MM.1S (cell line): ENCODE measurements at places on chromosomes 16 and 17.

DNA sequence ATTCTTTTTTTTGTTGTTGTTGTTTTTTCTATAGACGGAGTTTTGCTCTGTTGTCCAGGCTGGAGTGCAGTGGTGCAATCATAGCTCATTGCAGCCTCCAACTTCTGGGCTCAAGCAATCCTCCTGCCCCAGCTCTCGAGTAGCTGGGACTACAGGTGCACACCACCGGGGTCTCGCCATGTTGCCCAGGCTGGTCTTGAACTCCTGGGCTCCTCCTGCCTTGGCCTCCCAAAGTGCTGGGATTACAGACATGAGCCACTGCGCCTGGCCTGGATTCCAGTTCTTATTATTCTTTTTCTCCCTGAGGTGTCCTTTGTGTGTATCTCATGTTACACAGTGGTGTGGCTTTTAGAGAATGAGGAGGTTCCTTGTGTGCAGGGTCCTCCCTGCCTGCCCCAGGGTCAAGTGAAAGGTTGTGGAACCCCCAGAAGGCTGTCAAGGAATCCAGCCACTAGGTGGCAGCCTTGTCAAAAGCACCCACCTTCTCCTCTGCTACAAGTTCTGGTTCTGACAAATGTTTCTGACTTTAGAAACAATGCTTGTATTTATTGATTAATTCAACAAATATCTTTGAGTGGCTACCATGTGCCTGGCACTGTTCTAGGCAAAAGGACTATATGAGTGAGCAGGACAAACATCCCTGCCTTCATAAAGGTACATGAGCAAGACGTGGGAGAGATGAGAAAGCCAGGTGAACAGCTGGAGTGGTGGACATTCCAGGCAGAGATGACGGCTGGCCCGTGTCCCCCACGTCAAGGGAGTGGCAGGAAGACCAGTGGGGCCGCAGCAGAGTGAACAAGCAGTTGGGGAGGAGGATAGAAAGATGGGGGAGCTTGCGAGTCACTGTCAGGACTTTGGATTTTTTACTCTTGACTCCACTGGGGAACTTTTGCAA lies 112.4 kb downstream of the SPECC1 start:
- H3K4me3 ChIP-seq = no peak overlapping the region
- peak; percentile 51 for DNase-seq
- H3K36me3 ChIP-seq = no peaks in the 10 kb centered on the region
- no peak overlapping the region for H3K27ac ChIP-seq
- no peaks in the 10 kb centered on the region for H3K4me1 ChIP-seq

DNA sequence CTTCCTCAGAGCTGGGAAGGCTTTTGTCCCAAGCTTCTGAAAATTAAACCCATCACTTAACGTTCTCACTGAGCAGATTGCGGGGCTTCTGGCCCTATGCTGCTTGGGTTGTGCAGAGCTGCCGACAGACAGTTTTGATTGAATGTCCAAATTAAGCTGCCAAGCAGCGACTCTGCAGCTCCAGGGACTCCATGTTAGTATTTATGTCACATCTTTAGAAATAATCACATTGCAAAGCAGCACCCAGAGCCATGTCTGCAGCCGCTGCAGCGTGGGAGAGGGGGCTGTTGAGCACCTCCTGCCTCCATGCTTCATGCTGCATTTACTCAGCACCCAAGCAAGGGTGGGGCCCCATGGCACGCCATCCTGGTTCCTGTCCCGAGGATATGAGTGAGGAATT lies 178.2 kb upstream of the CACNG3 start:
- H3K27ac ChIP-seq = no peak overlapping the region
- no peaks in the 10 kb centered on the region for H3K36me3 ChIP-seq
- no peaks in the 10 kb centered on the region for H3K4me1 ChIP-seq
- no peak for DNase-seq
- no peaks in the 10 kb centered on the region for H3K27me3 ChIP-seq
- no peak overlapping the region for H3K4me3 ChIP-seq

DNA sequence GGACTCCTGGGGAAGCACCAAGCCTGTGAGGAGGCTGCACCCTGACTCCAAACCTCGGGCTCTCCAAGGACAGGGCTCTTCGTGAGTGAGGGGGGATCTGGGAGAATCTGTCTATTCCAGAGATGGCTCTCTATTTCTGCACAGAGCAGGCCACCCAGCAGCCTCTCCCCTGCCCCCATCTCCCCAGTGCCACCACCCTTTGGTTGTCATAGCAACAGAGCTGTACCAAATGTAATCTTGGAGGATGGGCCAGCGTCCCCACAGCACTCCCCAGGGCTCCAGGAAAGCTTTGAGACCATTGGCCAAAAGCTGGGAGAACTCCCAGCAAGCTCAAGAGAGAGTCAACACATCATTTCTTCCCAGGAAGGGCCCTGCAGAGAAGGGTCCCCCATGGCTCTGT lies 49.3 kb downstream of the ABCC12 start:
- H3K27me3 ChIP-seq = no peaks in the 10 kb centered on the region
- no peak for DNase-seq
- H3K36me3 ChIP-seq = no peaks in the 10 kb centered on the region
- no peak overlapping the region for H3K27ac ChIP-seq

DNA sequence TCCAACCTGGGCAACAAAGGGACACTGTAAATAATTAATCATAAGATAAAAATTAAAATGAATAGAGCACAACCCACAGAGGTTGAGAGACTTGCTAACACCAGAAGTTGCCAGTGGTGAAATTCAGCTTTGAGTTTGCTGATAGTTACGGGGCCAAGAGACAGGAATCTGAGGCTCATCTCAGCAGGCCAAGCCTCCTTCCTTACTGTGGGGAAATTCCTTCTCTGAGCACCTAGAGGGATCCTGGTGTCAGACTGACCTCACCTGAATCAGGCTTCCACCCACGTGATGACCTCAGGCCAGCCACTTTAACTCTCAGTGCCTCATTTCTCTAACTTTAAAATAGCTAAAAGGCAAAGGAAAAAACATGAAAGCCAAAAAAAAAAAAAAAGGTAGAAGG lies 4.7 kb downstream of the ABAT start:
- no peaks in the 10 kb centered on the region for H3K36me3 ChIP-seq
- no peak overlapping the region for H3K4me3 ChIP-seq
- no peaks in the 10 kb centered on the region for H3K4me1 ChIP-seq
- no peaks in the 10 kb centered on the region for H3K27me3 ChIP-seq
- H3K27ac ChIP-seq = no peak overlapping the region

DNA sequence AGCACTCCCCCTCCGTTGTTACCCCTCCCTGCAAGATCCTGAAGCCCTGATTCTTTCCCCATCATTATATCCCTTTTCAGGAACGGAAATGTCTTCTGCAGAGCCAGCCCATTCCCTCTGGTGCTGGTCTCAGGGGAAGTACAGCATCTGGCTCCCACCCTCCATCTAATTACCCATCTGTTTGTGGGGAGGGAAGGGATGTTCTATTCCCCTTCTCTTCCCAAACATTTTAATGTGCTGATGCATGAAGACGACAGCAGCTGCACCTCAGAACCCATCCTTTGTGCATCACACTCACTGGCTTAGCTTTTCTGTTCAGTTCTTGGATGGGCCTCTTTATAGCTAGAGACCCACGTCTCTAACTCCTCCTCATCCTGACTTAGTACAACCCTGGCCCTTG lies 367.2 kb downstream of the CDH13 start:
- H3K27me3 ChIP-seq = no peaks in the 10 kb centered on the region
- no peaks in the 10 kb centered on the region for H3K36me3 ChIP-seq
- no peaks in the 10 kb centered on the region for H3K4me1 ChIP-seq
- H3K4me3 ChIP-seq = no peak overlapping the region

- no peak for DNase-seq
- H3K36me3 ChIP-seq = peaks cover 2% of the 10 kb centered on the region
- H3K27ac ChIP-seq = no peak overlapping the region
- H3K4me1 ChIP-seq = peaks cover 9% of the 10 kb centered on the region; the same call in 1 of the 2 replicates
- H3K4me3 ChIP-seq = no peak overlapping the region
- H3K27me3 ChIP-seq = no peaks in the 10 kb centered on the region
Observed at GRCh38 chr17:37182786-37183465, 192.9 kb upstream of the C17orf78 start.

DNA sequence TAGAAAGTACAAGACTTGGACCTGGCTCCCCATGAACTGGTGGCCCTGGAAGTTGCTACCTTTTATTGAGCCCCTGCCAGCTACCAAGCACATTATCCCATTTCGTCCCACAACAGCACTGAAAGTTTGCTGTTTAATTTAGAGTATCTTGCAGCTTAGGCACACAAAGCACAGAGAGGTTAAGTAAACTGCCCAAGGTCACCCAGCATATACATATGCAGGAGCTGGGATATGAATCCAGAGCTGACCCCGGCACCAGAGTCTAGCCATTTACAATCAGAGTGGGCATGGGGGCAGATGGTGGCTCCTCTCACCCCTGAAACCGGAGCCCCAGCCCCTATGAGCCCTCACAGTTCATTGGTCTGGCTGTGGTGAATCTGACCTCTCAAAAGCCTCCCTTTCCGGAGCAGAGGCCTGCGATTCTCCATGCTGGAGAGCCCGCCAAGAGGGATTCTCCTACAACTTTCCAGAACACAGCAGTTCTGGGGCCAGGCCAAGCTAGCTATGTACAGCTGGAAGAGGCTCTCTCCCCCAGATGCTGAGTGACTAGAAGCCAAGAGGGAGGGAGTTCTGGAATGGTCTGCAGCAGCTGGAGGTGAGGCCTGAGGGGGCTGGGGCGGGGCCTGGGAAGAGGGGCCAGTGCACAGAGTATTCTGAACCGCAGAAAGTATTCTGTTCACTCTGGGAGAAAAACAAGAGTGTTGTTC lies 58.3 kb downstream of the SREBF1 start:
- H3K4me3 ChIP-seq = no peak overlapping the region
- H3K4me1 ChIP-seq = no peaks in the 10 kb centered on the region
- H3K36me3 ChIP-seq = no peaks in the 10 kb centered on the region
- no peak overlapping the region for H3K27ac ChIP-seq
- no peaks in the 10 kb centered on the region for H3K27me3 ChIP-seq

GRCh38 chr17:1055751-1056645 lies 59.1 kb downstream of the TIMM22 start:
- H3K4me3 ChIP-seq = no peak overlapping the region
- DNase-seq = no peak
- H3K4me1 ChIP-seq = peaks cover 2% of the 10 kb centered on the region; the same call in 1 of the 2 replicates
- H3K27me3 ChIP-seq = no peaks in the 10 kb centered on the region
- H3K36me3 ChIP-seq = no peaks in the 10 kb centered on the region; the same call in 1 of the 2 replicates

DNA sequence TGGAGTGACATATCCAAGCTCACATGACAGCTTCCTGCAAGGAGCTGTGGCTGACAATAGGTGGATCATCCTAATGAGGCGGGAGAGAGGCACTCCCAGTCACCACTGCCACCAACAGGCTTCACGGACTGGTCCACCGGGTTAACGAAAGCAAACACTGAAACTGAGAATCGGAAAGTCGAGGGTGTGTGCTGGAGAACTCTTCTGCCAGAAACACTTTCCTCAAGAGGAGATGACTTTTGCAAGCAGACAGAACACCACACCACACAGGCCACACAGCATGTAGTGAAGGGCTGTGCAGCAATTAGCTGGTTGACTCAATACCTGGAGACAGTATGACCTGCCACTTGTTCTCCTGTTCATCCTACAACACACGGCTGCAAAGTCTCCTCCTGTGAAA lies 53.0 kb upstream of the DNAJA2 start:
- H3K36me3 ChIP-seq = no peaks in the 10 kb centered on the region
- no peak overlapping the region for H3K4me3 ChIP-seq
- H3K27me3 ChIP-seq = no peaks in the 10 kb centered on the region
- peak; percentile 55 for DNase-seq
- H3K4me1 ChIP-seq = 0 out of 2 replicates have a peak, but pooled peaks cover 3% of the 10 kb centered on the region
- no peak overlapping the region for H3K27ac ChIP-seq

DNA sequence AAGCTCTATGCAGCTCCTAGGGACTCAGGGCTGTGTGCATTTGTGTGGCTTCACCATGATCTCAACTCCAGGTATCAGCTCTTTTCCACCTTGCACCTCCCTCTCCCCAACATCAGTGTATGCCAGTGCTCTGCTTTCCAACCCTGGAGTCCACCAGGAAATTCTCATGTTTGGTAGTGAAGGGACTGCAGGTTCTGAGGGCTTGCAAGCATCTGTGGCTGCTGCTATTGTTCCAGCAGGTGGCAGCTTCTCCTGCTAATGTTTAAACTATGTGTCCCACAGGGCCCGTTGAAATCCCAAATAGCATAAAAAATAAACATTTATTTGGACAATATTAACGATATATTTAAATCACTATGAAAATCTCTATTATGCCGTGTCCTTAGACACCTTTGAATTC lies 82.0 kb downstream of the RGS9 start:
- no peaks in the 10 kb centered on the region for H3K36me3 ChIP-seq
- no peak for DNase-seq
- no peaks in the 10 kb centered on the region for H3K27me3 ChIP-seq

DNA sequence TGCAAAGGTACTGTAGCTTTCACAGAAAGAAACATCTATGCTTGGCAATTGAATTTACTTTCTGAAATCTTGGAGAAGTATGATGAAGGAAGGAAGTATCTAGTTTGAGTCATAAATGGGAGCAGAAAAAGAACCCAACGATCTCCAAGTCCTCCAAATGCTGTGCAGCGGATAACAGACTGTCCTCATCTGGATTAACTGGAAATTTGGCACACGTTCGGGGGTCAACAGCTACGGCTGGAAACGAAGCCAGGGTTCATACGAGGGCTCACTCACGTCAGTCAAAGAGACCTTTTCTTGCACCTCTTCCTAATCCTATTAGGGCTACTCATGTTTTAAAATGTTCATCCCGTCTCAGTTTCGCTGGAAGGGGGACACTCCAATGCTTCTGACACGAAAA lies 152.0 kb downstream of the ZFHX3 start:
- no peak overlapping the region for H3K27ac ChIP-seq
- H3K4me3 ChIP-seq = no peak overlapping the region
- no peak for DNase-seq
- H3K4me1 ChIP-seq = no peaks in the 10 kb centered on the region
- H3K27me3 ChIP-seq = no peaks in the 10 kb centered on the region
- no peaks in the 10 kb centered on the region for H3K36me3 ChIP-seq

- no peaks in the 10 kb centered on the region for H3K36me3 ChIP-seq
- H3K4me3 ChIP-seq = no peak overlapping the region
- DNase-seq = no peak
- H3K4me1 ChIP-seq = no peaks in the 10 kb centered on the region
Observed at GRCh38 chr16:81401035-81401950, 43.3 kb upstream of the CMIP start.

DNA sequence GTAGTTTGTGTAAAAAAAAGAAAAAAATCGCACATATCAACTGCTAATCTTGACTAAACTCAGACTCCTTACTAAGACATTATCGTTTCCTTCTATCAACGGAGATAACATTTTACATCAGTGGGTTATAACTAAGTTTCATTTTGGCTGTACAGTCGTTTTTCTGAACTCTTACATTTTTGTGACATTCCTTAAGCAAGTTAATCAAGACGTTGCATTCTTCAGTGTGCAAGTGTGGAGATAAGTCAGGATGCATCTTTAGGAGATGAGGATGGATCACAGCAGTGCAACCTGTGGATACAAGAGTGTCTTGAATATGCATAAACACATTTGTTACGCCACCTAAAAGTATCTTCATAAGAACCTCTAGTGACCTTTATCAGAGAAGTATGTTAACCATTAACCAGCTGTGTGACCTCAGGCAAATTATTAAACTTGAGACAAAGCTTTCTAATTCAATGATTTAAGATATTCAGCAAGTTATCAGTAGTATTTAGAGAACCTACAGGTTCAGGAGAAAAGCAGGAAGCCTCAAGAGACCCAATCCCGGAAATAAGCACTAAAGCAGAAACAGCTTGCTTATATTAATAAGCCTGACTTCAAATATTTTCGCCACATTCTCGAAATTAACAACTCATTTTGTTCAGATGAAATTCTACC lies 9.4 kb downstream of the CMC2 start:
- no peak for DNase-seq
- no peak overlapping the region for H3K27ac ChIP-seq
- no peaks in the 10 kb centered on the region for H3K27me3 ChIP-seq
- H3K36me3 ChIP-seq = no peaks in the 10 kb centered on the region

- no peak overlapping the region for H3K27ac ChIP-seq
- H3K4me3 ChIP-seq = peak overlapping the region; percentile 74
- peaks cover 4% of the 10 kb centered on the region for H3K27me3 ChIP-seq
- H3K36me3 ChIP-seq = no peaks in the 10 kb centered on the region
Observed at GRCh38 chr16:47037396-47037745, 63.9 kb upstream of the DNAJA2 start.
